ENCODE measurements at places on chromosomes 7 and 10. TPM values are rescaled to one million over a fixed set of nuclear protein-coding genes. Genes with fewer than 3 reads are reported as not detected.

DNA sequence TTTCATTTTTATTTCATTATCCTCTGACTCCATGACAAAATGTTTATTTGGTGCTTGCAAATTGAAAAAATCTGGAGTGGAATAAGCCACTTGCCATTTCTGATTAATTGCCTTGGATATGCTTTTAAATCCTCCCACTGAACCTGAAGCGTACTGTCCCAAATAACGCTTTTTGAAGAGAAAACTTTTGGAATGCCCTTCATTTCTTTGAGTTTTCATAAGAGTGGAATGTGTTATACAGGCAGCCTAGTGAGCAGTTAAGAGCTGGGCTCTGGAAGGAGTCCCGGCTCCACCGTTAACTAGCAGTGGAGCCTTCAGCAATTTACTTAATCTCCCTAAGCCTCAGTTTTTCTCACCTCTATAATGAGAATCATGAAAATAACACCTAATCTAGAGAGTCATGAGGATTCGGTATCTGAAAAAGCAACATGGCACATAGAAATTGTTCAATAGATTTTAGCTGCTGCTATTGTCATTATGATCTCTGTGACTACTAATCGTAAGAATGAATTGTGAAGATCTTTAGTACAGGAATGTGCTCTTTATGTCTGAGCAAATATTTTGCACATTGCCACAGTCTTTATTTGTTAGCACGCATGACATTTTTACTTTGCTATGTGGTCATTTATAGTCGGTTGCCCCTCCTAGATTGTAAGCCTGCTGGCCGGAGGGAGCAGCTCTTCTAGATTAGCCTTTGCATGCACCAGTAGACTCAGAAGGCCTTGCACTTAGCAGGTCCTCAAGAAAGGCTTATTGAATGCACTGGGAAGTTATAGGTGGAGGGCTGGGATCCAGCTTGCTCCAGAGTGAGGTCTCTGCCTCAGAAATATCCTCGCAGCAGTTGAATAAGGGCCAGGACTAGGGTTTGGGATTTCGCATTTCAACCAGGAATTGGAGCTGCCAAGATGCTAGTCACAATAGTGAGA lies 59.4 kb downstream of the PLCE1 start:
- no peak for DNase-seq

DNA sequence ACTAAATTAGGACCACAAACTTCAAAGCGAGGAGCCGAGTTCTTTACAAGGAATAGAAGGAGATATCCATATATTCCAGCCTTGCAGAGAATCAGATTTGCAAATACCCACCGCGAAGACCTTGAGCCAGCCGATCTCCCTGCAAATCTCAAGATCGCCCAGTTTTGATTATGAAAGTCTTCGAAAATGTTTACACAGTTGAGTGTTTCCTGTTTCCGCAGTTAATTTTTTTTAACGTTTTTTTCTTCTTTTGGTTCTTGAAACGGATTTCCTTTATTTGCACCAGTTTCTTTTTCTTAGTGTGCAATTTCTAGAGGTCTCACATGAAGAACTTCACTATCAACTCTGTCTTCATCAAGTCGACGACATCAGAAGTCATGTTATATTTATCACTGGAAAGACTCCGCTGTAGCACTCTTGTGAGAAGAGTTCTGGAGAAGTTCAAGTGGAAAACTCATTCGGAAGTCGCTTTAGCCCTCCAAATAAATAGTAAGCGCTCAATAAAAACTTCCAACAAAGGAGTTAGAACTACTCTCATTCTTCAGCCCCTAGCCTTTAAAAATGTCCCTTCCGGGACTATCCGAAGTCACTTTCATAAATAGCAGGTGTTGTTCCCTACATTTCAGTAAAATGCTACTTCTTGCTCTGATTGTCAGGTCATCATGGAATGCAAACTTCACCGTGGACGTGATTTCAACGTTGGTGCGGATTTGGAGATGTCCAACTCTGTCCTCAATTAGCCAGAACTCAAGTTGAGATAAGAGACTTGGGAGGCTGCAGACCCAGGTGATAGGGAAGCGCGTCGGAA lies 11.9 kb upstream of the SPAG6 start:
- no peak for DNase-seq

- no peak for DNase-seq
These were observed 26.0 kb downstream of the SLIT1 start for GRCh38 chr10:97159646-97160305.

- no peak for DNase-seq
These were observed 1.6 kb downstream of the DENND11 start for GRCh38 chr7:141700296-141700847.

- no peak for DNase-seq
These were observed 61.7 kb downstream of the VOPP1 start for GRCh38 chr7:55510621-55511020.

DNA sequence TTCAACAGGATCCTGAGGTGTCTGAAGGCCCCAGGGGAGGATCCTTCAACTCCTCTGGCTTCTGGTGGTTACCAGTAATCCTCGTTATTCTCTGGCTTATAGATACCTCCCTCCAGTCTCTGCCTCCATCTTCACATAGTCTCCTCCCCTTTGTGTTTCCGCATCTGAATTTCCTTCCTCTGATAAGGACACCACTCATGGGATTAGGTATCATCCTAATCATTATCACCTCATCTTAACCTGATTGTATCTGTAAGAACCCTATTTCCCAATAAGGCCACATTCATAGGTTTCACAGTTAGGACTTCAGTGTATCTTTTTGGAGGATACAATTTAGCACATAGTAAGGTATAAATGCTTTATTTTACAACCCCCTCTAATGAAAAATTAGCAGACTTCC lies 1189.2 kb downstream of the CNTNAP2 start:
- no peak for DNase-seq

- peak; percentile 28 for DNase-seq
These were observed 37.1 kb upstream of the ZRANB1 start for GRCh38 chr10:124904796-124905195.

DNA sequence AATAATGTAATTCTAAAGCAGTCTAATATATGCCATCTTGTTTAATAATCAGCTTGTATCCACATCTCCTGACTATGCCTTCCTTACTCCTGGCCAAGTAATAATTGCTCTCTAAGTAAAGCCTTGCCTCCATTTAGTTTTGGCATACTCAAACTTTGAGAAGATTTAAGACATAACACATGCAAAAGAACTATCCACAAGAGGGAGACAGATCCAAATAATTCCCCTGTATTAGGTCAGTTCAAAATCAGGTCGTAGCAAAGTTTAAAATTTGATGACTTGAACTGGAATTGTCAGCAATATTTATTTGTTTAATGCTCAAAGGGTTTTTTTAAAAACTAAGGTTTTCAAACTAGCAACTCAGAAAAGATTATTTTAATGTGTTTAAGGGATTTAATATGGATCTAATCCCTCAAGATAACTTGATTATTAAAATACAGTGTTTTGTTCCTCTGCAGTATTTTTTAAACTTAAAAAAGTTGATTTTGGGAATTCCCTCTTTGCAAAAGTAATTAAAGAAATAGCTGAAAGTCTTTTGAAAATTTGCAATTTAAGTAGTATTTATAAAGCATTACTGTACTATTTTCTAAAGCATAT lies 95.3 kb downstream of the HDAC9 start:
- DNase-seq = peak; percentile 74

- DNase-seq = peak; percentile 54
These were observed 156.0 kb downstream of the GLI3 start for GRCh38 chr7:42080841-42081586.

- DNase-seq = no peak
These were observed 7.5 kb upstream of the CH25H start for GRCh38 chr10:89214566-89215165.

GRCh38 chr7:64558323-64558705 lies 4.6 kb downstream of the ZNF680 start:
- DNase-seq = no peak

DNA sequence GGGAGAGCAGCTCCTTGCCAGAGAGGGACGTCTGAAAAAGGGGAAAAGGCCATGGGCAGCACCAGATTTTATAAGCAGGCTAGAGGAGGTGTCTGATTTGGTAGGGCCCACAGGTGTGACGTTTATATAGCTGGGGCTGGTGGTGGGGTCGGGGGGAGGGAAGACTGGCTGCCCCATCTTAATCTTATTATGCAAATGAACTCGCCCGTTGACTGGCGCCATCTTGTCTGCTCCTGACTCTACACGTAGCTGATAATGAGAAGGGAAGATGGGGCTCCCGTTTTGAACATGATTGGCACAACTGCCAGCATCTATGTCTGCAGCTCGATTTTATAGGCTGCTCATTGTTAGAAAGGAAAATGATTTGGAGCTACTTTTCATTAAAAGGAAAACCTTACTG lies 28.6 kb upstream of the CADPS2 start:
- no peak for DNase-seq

- peak; percentile 9 for DNase-seq
These were observed 18.0 kb downstream of the CHST15 start for GRCh38 chr10:124075231-124075955.

- DNase-seq = peak; percentile 36
These were observed 62.7 kb downstream of the WAC start for GRCh38 chr10:28595613-28596012.

ASIC3 gene
- total RNA-seq = under 0.01 TPM

WEE2 gene
- 0.32 TPM for total RNA-seq

SH2D4B gene
- not detected for total RNA-seq

SKAP2 gene
- total RNA-seq = 10.4 TPM

PRKAG2 gene
- 27.7 TPM for total RNA-seq

TUBAL3 gene
- not detected for total RNA-seq

CHAT gene
- not detected for total RNA-seq

TBX20 gene
- total RNA-seq = 1.3 TPM
